Stimulated activated CD8-positive, alpha-beta memory T cell treated with anti-CD3 and anti-CD28 coated beads, Interleukin-2, amount 100 ng/mL, for 1 hour (primary cell): ENCODE measurements at places on chromosomes 11 and 22.

- DNase-seq, result no peak
Observed at GRCh38 chr11:26665946-26666345, 55.9 kb downstream of the SLC5A12 start.

DNA sequence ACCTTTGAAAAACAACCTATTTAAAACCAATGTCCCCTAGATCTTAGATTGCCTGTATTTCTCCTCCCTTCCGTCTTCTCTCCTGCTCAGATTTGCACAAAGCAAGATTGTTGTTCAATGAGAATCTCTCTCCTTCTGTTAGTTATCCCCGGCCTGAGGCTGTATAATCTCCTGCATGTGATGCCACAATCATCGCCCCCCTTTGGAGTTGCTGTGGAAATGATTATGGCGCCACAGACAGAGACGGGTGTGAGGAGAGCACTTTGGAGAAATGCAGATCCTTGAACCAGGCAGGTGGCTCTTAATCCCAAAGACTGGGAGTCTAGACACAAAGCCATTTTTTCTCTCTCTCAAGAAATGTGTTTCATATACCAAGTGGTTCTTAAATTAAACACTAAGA is 941.3 kb downstream of the OPCML start:
- DNase-seq, result no peak

DNA sequence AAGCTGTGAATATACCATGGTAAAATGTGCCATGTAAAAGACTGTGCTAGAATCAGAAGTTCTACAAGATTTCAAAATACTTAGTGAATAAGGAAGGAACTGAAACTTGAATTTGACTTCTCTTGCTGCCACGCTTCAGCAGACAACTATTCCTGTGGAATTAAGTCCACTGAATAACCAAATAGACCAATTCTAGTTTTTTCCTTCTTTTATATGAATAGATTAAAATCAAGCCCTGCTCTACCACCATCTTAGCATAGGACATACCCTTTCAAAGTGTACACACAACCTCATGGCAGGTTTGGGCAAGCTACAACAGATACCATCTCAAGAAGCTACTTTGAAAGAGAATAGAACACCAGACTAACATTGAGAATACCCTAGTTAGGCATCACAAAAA is 23.4 kb upstream of the CLNS1A start:
- DNase-seq, result no peak

- no peak for DNase-seq
Observed at GRCh38 chr11:10878408-10879214, 20.8 kb upstream of the ZBED5 start.

DNA sequence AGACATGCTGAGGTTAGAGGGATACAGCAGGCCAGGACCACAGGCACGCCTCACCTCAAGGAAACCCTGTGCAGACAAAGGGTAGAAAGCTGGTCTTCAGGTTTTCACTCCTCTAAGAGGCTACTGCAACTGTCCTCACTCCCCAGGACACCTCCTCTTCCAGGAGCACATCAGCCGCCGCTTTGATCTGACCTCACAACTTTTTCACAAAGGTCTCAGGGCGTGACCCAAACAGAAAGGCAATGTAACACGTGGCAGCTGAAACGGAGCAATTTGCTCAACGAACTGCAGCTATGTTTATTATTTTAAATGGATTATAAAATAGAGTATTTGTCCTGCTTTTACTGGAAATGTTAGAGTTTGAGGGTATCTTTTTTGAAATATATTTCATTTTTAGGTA is 46.1 kb downstream of the LARGE1 start:
- no peak for DNase-seq

DNA sequence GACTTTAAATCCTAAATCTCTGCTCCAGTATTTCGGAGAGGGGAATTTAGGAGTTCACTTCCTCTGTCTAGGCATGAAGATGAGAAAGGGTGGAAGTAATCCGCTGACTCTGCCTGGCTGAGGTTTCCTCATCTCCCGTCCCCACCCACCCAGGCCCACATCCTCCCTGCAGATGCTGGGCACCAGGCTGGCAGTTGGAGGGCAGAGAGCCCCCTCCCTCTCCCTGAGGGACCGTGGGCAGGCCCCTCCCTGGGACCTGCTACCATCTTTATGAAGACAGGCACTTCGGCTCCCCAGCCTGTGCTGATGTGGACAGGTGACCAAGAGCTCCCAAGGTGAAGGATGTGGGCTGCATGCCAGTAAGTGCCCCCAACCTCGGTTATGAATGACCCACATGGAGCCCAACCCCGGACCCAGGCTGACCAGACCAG is 6.7 kb downstream of the CASTOR1 start:
- DNase-seq, result no peak

GRCh38 chr11:30852091-30852490 is 265.9 kb upstream of the MPPED2 start:
- no peak for DNase-seq

DNA sequence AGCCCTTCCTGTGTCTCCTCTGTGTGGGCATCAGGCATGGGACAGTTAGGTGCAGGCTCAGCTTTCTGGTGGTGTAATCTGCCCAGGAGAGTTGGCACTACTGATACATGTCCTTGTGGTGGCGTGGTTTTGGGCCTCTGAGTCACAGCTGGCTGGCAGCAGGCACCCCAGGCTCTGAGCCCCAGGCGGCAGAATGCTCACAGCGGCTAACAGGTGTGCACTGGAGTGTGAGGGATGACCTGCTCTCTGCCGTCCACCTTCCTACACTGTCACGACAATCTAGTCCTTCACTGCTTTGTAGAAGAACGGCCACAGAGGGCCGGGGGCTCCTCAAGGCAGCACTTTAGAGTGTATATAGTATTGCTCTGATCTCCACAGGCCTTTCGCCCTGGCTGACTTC is 100.3 kb upstream of the PITPNB start:
- DNase-seq, result no peak

GRCh38 chr11:35112056-35112845 is 26.7 kb upstream of the CD44 start:
- no peak for DNase-seq

- no peak for DNase-seq
Observed at GRCh38 chr22:19959587-19960490, 18.2 kb upstream of the TXNRD2 start.

DNA sequence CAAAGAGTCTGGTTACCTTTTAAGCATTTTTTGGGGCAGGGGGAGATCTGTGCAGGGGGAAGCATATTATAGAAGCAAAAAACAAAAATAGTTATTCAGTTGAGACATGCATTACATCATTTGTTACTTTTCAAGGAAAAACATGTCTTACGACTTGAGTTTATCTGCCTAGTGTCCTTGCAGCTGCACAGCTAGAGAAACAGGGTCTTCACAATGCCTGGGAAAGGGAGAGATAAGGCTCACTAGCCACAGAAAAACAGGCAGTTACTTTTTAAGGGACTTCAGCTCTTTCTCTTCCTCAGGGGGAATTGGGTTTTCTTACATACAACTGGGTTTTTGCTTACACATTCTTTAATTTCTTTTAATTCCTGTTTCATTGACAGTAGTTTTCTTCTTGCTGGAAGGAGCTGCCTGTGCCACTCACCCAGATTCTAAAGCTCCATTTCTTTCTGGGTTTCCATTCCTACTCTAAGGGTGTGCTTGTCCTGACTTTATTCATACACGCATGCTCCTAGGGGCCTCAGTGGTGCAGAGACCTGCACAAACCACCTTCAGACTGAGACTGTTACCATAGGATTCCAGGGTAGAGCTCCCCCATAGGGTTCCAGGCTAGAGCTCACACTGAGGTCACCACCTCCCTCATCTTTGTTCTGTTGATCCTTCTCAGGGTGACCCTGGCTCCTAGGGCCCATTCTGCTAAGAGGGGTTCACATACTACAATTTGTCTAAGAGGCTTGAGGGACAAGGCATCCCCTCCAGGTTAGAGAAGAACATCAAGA is 14.7 kb upstream of the UBQLNL start:
- no peak for DNase-seq

GRCh38 chr11:81380395-81380794 is 1353.3 kb downstream of the FAM181B start:
- no peak for DNase-seq

- DNase-seq, result no peak
Observed at GRCh38 chr11:111409915-111410314, 30.8 kb upstream of the POU2AF1 start.

GRCh38 chr22:26887456-26887855 is 230.1 kb downstream of the MIAT start:
- no peak for DNase-seq

GRCh38 chr11:32267679-32268187 is 167.6 kb downstream of the WT1 start:
- DNase-seq, result no peak

- DNase-seq, result no peak
Observed at GRCh38 chr22:27474711-27475547, 326.6 kb downstream of the MN1 start.

DNA sequence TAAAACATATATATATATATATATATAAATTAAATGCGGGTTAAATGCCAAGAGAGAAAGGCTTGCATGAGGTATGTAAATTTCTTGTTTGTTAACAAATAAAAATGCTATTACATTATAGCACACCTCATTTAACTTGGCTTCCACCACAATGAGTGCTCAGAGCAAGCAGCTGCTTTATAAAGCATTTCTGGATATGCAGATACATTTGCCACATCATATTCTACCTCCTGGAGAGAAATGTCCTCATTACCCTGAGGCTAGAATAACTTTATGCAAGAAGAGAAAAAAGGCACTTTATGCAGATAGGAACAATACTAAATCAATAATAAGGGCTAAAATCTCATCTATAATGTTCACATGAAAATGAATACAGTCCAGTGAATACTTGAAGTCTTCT is 181.7 kb upstream of the CCDC90B start:
- no peak for DNase-seq

DNA sequence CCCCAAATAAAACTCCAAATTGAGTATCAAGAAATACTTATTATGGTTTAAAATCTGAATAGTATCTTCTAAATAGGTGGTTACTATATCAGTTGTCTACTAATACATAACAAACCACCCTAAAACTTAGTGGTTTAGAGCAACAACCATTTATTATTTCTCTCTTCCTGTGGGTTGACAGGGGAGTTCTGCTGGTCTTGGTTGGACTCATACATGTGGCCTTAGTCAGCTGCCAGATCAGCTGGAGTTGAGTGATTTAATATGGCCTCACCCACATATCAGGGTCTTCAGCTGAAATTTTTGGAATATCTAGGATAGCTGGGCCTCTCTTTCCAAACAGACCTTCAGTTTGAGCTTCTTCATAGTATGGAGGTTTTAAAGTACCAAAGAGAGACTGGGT is 34.5 kb downstream of the C11orf65 start:
- DNase-seq, result no peak

- DNase-seq, result no peak
Observed at GRCh38 chr11:111336582-111337256, 38.4 kb downstream of the POU2AF3 start.

GRCh38 chr11:101444164-101444563 is 139.6 kb downstream of the TRPC6 start:
- no peak for DNase-seq

DNA sequence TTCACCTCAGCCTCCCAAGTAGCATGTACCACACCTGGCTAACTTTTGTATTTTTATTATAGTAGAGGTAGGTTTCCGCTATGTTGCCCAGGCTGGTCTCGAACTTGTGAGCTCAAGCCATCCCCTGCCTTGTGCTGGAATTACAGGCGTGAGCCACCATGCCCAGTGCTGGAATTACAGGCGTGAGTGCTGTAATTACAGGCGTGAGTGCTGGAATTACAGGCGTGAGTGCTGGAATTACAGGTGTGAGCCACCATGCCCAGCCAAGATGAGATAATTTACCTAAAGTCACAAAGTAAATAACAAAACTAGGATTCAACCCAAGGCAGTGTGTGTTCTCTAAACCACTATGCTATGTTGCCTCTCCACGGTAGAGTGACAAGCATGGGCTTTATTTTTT is 3.6 kb upstream of the UBXN1 start:
- DNase-seq, result no peak

- no peak for DNase-seq
Observed at GRCh38 chr11:92765082-92765840, 204.2 kb upstream of the MTNR1B start.

GRCh38 chr22:19845054-19845722 is 9.5 kb downstream of the GNB1L start:
- DNase-seq, result no peak

- no peak for DNase-seq
Observed at GRCh38 chr11:128284634-128285033, 302.7 kb downstream of the ETS1 start.
